Activated CD4-positive, alpha-beta T cell treated with anti-CD3 and anti-CD28 coated beads for 4 hours (primary cell): ENCODE measurements at places on chromosomes 6 and 20.
A peak's percentile ranks its signal among the peaks of the same experiment; 100 is the strongest.

GRCh38 chr6:73460056-73460455, 1.5 kb upstream of the MTO1 start:
- no peak for DNase-seq

GRCh38 chr6:47859175-47859574, 77.3 kb downstream of the OPN5 start:
- DNase-seq, result no peak

- no peak for DNase-seq
Observed at GRCh38 chr20:63309261-63310071, 16.5 kb downstream of the COL20A1 start.

DNA sequence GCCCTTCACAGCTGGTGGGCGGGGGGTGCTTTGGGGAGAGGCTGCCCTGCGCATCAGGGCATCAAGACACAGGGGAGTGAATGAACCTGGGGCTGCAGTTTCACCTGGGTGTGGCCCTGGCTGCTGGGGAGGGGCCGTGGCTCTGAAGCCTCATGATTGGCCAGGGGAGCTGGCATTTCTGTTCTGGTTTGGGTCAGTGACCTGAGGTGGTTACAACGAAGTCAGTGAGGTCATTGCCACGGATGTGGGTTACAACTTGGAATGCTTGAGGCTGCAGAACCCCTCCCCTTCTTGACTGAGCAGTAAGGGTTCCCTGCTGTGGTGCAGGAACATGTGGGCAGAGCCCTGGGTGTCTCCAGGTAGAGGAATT, 3.0 kb downstream of the TCEA2 start:
- DNase-seq, result peak; percentile 32

DNA sequence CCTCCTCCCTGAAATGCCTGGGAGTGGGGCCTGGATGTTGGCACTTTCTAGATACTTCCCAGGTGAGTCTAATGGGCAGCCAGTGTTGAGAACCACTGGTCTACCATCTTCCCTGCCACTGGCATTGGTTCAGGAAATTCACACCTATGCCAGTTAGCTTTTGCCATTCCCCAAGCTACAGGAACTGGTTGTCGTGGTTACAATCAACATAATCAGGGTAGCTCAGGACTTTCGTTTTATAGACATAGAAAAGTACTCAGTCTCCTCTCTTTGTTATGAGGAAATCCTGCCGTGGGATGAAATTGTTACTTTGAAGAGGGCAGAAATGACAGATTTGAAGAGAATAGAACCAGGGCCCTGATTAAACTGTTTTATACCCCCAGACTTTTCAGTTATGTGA, 127.9 kb upstream of the FOXO3 start:
- DNase-seq, result no peak

- DNase-seq, result no peak
Observed at GRCh38 chr20:31608251-31608945, 3.3 kb downstream of the ID1 start.

- no peak for DNase-seq
Observed at GRCh38 chr6:633611-634010, 23.3 kb downstream of the HUS1B start.

GRCh38 chr6:22829070-22829469, 259.7 kb downstream of the HDGFL1 start:
- no peak for DNase-seq

DNA sequence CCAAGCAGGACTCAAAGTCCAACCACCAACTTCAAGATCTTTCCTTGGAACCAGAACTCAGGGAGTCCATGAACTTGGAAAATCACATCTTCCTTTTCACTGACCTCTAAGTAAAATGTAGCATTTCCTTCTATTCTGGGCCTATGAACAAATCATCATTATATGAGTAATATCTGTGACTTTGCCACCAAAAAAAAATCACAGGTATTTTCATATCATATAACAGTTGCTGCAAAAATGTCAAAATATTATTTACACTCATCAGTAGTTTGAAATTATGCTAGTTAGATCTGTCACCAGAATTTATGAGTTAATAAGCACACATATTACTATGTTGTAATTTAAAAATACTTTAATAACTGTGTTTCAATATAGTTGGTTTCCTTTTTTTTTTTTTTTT, 27.3 kb upstream of the TLDC2 start:
- DNase-seq, result no peak

DNA sequence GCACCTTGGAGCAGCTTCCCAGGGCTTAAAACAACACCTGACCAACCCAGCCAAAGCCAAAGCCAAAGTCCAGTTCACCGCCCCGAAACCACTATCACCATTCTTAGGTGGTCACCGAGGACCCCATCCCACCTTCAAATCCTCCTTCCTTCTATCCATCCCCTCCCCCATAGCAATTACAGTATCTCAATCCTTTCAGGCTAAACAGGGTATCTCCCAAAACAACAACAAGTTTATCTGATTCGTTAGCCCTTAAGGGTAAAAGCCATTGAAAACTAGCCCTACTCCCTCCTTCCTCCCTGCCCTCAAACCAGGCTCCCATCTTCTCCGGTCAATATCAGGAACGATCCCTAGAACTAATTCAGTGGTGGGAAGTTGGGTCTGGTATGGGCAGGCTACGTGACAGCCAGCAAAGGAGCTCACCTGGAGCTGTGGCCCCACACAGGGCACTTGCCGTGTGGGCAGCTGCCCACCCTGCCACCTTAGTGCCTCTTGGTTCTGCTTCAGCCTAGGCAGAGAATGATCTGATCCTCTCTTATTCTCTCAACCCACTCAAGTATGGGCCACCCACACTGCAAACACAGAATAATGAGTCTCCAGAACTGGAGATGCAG, 2.0 kb downstream of the ARHGAP18 start:
- DNase-seq, result no peak

DNA sequence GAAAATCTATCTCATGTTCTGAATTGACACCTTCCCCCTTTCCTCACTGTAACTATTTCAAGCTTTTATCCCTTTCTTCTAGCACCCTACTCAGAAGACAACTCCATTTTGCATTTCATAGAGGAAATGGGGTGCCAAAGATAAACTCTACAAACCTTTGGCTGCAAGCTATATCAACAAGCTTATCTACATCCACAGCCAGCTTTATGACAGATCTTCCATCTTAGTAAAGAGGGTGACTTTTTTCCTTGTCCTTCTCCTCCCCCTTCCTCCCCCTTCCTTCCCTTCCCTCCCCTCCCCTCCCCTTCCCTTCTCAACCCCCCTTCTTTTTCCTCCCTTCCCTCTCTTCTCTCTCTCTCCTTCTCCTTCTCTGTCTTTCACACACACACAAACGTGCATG, 58.0 kb upstream of the OLIG3 start:
- no peak for DNase-seq

- no peak for DNase-seq
Observed at GRCh38 chr6:46734867-46735719, at the start of gene PLA2G7. Gene PLA2G7 (minus strand): TSS chr6:46735375. CDS start chr6:46722891, 12,484 bp downstream.

DNA sequence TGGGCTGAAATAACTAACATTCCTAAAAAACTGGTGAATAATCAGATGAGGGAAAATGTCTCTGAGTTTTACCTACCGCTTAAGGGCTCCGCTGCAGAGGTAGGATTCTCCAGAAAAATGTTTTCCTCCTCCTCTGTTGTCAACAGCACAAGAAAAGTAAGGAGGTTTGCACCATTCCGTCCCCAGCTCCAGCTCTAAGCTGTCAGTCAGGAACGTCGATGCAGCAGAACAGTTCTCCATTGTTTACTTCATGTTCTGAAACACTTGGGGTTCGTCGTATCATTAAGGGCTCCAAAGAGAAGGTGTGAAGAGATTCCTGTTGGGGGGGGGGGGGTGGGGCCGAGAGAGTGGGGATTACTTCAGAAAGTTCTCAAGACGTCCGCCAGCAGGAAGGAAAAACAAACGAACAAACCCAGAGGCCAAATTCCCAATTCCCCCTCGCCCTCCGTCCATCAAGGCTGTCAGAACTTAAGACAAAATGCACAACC, 734 bp downstream of the MMS22L start:
- peak; percentile 3 for DNase-seq

GRCh38 chr20:20755231-20755630, 42.8 kb upstream of the RALGAPA2 start:
- no peak for DNase-seq

- no peak for DNase-seq
Observed at GRCh38 chr6:99092461-99092860, 144.7 kb upstream of the FBXL4 start.

DNA sequence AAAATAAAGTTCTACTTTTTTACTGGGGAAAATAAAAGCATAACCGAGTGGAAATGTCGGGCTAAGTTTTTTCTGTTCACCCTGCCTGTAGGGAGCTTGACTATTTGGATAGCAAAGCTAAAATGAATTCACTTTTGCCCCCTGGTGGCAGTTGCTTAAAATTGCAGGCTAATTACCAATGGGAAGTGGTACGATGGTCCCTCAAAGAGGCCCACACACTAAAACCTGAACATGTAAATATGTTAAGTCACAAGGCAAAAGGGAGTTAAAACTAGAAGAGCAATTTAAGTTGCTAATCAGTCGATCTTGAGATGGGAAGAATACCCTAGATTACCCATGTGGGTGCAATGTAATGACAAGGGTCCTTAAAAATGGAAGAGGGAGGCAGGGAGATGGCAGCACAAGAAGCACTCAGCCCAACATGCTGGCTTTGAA, 916 bp upstream of the SUN5 start:
- no peak for DNase-seq

GRCh38 chr6:87747646-87748045, 45.6 kb upstream of the AKIRIN2 start:
- no peak for DNase-seq

- DNase-seq, result no peak
Observed at GRCh38 chr20:55678126-55678525, 327.2 kb downstream of the CBLN4 start.

- DNase-seq, result no peak
Observed at GRCh38 chr20:50980071-50980681, 21.6 kb downstream of the MOCS3 start.

DNA sequence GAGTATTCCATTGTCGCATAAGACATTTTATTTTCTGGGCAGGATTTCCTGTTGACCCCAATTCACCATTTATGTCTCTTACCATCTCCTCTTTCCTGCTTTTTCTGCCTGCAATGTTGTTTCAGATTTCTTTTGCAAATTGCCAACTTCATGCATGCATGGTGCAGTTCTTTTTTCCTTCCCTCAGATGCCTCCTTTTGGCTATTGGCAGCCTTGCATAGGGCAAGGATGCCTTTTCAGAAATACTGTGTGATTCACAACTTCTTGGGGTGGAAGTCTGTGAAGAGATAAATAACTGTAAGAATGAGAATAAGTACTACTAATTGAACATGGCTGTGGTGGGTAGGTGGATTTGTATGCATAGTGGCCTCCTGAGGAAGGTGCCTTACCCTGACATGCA, 116.7 kb downstream of the SOX4 start:
- DNase-seq, result no peak

DNA sequence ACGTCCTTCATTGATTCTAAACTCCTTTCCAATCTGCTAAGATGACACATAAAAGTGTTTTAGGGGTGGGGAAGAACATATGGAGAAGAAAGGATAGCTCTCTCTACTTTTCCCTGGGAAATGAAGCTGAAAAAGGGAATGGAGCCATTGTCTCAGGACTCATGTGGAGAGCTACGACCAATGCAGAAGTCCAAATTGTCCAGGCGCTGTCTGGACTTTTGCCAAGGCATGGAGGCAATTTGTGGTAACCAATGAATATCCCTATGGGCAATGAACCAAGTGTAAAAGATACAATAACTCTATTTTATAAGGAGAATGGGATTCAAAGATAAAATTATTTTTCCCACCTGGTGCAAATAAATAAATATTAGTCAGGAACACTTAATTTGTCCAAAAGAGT, 16.1 kb downstream of the FBXL4 start:
- no peak for DNase-seq

DNA sequence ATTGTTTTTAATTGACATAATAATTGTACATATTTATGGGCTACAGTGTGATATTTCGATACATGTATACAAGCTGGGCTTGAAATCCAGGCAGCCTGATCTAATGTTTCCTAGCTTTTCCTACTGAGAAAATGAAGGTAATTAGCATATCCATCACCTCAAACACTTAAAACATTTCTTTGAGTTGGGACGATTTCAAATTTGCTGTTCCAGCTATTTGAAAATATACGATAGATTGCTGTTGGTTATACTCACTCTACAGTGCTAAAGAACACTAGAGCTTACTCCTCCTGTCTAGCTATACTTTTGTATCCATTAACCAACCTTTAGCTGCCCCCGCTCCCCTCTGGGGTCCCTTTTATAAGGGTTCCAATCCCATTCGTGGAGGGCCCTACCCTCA, 4.7 kb downstream of the LHFPL5 start:
- DNase-seq, result no peak

- no peak for DNase-seq
Observed at GRCh38 chr20:24497851-24498250, 28.4 kb downstream of the SYNDIG1 start.

DNA sequence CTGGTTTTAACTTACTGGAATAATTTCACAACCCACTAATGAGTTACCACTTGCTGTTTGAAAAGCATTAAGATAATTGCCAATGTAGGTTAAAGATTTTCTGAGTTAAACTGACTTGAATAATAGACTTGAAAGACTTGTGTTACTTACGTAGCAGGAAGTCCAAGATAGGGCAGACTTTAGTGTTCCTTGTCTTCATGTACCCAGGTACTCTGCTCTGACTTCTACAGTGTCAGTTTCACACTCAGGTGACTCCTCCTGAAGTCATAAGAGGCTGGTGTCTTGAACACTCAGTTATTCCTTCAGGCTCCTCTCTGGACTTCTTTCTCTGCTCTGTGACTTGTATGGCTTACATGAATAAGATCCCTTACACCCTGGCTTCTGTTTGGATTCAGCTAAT, 76.3 kb upstream of the SGK1 start:
- DNase-seq, result no peak

GRCh38 chr6:154792761-154793160, 59.5 kb downstream of the SCAF8 start:
- no peak for DNase-seq

DNA sequence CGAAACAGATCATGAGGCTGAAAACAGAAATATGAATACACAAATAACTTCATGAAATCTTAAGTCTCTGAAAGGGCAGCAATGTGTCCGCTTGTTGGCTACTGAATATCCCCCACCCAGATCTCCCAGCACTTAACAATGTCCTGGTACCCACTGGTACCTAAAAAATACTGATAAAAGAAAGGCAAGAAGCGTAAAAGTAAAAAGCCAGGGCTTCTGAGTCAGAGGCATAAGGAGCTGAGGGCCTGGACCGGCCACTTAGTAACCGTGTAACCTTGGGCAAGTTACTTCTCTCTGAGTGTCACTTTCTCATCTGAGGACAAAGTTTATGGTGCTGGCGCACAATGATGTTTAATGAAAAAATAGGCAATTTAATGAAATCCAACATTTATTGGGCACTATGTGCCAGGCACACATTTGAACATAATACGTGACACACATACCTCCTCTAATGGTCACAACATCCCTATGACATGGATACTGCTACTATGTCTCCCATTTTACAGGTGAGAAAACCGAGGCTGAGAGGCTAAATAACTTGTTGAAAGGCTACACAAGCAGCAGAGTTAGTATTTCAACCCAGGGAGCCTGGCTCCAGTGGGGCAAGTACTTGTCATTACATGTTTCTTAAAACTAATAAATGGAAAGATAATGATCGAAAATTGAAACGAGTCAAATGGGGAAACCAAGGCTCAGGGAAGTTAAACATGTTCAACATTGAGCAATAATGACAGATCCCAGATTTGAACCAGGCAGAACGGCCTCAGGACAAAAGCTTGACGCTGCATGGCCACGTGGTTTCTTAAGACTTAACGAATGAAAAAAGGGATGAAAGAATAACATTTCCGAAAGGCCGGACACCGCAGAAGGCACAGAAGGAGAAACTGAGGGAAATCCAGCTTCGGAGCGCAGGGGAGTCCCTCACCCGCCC, 828 bp downstream of the TP53RK start:
- no peak for DNase-seq
